ENCODE measurements at places on chromosomes 6 and 20. TPM values are rescaled to one million over a fixed set of nuclear protein-coding genes. Genes with fewer than 3 reads are reported as not detected.

The GNRH2 gene
- total RNA-seq = not detected

The PPDPF gene
- 86.3 TPM for total RNA-seq

The OR2B6 gene
- total RNA-seq = not detected

The MYLK2 gene
- not detected for total RNA-seq

The UBD gene
- not detected for total RNA-seq

The CUL9 gene
- 27.6 TPM for total RNA-seq

The COQ3 gene
- total RNA-seq = 5.6 TPM

The PLEKHG1 gene
- total RNA-seq = 1.3 TPM

The DOP1A gene
- 19.9 TPM for total RNA-seq

The SIM1 gene
- not detected for total RNA-seq
